Activated T-cell treated with anti-CD3 and anti-CD28 coated beads, Interleukin-2, amount 50 U/mL, for 48 hours (primary cell): ENCODE measurements at places on chromosomes 3 and 15.
A peak's percentile ranks its signal among the peaks of the same experiment; 100 is the strongest.

- no peak for DNase-seq
These were observed 948.2 kb downstream of the EPHA3 start for GRCh38 chr3:90055666-90056065.

- DNase-seq, result no peak
These were observed 4.8 kb downstream of the GCNT3 start for GRCh38 chr15:59616379-59616778.

DNA sequence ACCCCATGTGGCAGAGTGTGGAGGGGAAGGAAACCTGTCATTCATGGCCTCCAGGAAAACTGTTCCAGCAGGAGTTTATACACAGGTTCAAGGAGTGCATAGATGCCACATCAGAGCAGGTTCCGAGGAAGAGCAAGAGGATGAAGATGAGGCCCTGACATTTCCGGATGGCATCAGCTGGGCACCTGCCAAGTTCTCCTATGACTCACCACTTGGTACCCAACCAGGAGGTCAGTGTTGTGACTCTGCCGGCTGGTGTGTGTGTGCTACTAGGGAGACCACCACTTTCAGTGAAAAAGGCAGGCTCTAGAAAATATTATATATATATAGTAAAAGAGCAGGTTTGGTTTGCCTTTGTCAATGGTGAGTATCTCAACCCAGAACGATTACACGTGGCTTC lies 69.3 kb downstream of the NTRK3 start:
- DNase-seq, result no peak

DNA sequence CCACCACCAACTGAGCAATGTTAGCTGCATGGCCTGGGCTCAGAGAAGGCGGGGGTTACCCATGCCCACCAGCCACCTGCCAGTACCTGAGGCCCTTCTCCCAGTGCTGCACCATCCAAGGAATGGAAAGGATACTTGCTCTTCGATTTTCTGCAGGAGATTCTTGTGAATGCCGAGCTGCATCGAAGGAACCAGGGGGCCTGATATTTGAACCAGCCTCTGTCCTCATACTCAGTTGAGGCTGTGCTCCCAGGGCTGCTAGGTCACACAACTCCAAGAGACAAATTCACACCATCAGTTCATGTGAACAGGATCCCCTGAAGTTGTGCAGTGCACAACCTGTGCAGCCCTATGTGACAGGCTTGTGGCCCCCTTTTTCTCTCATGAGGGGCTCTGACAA lies 18.0 kb downstream of the PLA2G4F start:
- peak; percentile 10 for DNase-seq

DNA sequence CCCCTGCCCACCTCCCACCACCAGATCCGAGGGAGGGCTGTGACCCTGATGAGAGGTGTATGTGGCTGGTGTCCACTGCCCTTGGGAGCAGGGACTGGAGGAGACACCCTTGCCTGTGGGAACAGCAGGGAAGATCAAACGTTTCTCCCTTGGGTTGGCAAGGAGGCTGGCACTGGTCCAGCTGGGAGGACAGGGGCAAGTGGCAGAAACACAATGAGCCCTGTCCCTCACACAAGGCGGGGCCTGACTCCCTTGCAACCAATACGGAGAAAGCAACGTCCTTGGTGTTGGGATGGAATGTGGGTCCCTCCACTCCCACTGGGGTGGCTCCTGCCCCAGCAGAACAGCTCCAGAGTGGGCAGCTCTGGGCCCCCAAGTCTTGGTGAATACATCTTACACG lies 5.2 kb downstream of the HYAL2 start:
- no peak for DNase-seq

- no peak for DNase-seq
These were observed 5.5 kb upstream of the NR2F2 start for GRCh38 chr15:96324940-96325540.

DNA sequence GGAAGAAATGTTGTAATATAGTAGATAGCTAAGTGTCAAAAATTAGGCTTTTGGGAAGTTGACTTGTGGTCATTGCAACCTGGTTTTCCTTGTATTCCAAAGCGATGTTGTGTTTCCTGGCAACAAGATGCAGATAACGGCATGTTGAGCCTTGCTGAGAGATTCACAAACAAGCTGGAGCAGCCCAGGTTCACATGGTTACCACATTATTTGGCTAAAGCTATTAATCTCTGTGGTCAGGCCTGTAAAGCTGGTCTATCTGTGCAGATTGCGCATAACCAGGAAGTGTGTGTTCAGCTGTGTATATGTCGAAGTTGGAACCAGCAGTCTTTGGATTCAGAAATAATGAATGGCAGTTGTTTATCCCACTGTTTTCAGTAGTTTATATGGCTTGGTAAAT lies 6.6 kb downstream of the TIPARP start:
- DNase-seq, result no peak

DNA sequence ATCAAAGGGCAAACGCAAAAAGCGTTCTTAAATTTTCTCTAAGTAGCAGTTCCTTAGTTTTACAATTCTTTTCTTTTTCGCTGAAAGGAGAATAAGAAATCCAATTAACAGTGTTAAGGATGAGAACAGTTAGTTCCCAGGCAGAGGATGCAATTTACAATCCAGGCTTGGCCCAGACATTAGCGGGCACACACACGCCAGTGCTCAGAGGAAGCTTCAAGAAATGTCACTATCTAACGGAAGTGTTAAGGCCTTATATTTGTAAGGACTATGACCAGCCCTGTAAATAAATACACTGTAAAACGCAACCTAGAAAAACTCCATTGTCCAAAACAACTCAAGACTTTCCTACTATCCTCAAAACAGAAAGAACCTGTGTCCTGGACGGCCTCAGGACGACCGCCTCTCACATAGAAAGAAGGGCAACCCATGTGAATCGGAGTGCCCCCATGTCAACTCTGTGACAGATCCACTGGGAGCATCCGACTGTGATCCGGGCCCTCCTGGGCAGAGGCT lies 1.3 kb downstream of the ACAP2 start:
- DNase-seq, result no peak

GRCh38 chr3:196636369-196637349 lies 2.8 kb upstream of the NRROS start:
- DNase-seq, result no peak

GRCh38 chr3:122623031-122623829 lies 45.8 kb downstream of the PARP15 start:
- DNase-seq, result no peak

DNA sequence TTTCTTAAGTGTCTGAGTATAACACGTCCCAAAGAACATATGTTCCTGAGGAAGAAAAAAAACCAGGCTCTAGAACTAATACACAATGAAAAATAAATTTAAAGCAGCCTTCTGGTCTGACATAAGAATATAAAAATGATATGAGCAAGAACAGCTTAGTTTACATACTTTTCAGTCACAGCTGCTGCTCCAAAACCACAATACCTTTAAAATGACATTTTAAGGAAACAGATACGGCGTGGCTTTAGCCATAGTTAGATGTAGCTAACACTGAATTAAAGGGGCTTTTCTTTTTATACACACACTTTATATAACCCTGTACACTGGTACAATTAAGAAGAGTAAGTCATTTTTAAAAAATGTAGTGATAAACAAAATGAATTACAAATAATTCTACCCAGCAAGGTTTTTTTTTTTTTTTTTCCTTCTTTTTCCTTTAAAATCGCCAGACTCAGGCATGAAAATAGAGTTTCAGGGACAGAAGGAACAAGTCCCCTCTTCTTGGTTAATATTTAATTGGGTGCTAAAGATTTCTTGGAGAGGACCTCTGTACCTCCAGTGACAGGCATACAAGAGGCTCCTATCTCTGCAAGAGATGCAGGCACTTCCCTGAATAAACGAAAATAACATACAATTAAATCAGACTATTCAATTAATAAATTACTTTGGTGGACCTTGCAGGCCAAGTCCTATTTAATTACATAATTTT lies 265.6 kb downstream of the FOXP1 start:
- no peak for DNase-seq

- DNase-seq, result no peak
These were observed 82.0 kb downstream of the DPPA2 start for GRCh38 chr3:109234300-109234699.

DNA sequence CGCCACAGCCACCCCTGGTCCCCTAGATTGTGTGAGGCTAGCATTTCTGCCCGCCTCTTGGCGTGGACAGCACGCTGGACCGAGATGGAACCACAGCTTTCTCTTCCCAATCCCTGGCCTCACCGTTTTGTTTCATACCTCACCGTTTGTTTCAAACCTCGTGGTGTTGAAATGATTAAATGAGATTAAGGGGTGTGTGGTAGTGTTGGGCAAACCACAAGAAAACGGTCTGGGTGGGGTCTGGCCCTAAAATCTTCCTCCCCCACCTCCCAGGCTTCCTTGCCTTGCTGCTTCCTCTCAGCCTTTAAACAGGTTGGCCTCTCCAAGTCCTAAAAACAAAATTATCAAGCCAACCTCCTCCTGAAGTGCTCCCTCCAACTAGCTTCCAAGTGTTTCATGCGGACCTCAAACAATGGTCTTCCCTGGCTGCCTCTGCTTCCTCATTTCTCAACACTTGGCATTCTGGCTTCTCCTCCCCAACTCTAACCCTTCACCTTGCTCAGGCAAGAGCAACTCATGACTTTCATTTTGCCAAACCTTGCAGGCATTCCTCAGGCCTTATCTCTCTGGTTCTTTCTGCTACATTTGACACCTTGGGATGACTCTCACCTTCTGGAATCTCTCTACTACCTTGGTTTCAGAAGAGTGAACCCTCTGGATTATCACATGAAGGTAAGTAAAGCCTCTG lies 1.4 kb upstream of the ATP13A3 start:
- no peak for DNase-seq

DNA sequence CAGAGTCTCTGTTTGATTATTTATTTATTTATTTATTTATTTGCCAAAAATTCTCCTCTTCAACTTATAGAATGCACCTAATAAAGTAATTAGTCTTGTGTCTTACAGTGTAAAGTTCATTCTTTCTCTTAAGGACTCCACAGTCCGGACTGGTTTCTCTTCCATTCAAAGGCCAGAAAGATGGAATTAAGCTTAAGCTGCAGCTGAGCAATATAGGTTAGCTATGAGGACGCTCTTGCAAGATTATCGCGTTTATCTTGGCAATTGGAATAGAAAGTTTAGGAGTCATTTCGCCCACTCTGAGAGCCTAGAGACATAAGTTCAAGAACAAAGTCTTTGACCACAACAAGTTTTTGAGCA lies 15.0 kb downstream of the TAGLN3 start:
- DNase-seq, result no peak

- no peak for DNase-seq
These were observed 346.6 kb upstream of the MEIS2 start for GRCh38 chr15:37446921-37447320.

- no peak for DNase-seq
These were observed 328.6 kb upstream of the RGMA start for GRCh38 chr15:93417631-93418030.

DNA sequence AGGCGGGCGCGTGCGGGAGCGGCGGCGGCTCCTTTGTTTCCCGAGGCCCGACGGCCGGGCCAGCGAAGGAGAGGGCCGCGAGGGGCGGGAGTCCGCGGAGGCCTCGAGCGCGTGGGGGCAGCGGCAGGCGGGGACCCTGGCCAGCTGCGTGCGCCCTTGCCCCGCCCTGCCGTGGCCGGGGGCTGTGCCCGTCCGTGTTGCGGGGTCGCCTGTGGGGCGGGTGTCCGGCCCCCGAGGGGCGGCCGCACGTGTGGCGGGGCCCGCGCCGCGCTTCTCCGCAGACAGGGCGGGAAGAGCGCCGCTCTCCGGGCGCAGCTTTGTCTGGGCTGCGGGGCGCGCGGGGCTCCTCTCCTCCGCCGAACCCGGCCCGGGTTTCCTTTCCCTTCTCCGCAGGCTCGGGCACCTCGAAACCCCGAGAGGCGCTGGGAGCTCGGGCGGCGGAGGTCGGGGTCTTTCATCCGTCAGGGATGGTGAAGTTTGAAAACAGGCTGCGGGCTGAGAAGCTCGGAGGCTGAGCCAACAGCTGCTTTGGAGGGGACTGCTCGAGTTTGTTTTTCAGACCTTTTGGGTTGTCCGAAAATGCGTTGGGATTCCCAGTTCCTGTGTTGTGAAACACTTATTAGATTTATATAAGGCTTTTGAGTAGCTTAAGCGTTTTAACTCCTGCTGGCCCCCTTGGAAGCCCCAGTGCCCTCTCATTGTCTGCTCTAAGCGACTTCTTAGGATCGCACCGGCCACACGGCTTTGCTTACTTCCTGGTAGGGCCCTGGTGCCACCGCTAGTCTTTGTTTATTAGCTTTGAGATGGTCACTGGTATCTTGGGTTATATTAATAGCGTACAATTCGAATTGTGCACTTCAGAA lies 817 bp downstream of the USP3 start:
- DNase-seq, result peak; percentile 60

- DNase-seq, result no peak
These were observed 34.7 kb upstream of the GCSAM start for GRCh38 chr3:112167758-112168157.

DNA sequence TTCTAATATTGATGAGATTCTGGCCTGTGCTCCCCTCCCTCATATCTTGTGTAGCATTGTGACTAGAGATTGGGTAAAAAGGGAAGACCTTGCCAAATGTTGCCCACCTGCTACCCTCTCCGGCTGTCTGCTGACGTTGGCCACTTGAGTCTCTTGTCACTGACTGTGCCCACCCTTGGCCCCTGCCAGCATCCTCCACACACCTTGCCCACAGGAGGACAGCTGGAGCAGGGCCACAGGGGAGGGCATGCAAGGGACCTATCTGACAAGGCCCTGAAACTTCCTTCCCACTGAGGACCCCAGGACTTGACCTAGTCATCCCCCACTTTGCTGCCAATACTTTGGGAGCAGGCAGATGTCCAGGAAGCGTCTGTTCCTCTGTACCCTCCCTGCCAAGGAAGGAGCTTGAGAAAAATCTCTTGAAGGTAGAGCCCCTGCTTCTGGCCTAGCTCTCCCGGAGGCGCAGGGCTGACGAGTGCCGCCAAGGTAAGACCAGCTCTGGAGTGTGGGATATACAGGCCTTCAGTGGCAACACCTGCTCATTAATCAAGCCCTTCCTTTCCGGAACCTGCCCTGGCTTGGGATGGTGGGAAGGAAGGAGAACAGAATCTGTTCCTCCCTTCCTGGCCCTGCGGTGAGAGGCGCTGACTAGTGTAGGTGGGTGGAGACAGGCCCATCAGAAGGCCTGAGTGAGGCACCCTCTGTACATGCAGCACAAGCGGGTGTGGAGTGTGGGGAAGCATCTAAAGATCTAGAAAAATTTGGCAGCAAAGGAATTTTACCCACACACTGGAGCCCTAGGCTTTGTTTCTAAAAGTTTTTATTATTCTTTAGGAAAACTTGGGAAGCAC lies 4.9 kb upstream of the PAK6 start:
- no peak for DNase-seq

- no peak for DNase-seq
These were observed 97.1 kb upstream of the ATP10A start for GRCh38 chr15:25960273-25960672.

DNA sequence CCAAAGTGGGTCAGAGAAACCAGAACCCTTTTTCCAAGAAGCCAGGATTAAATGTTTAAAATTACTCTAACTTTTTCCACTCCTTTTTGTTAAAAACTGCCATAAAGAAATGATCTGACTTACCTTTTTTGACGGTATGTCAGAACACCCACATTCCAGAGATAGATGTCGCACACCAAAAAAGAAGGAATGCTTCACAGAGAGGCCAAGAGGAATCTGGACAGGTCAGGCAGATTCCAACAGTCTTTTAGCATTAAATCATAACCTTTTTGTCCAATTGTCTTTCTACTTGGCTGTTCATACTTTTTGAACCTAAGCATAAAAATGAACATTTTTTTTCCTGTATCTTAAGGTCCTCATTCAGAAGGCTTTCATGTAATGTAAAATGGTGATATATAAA lies 846.9 kb downstream of the NSUN3 start:
- DNase-seq, result no peak
